Activated B cell treated with CpG ODN at 0.5 μM for 24 hours (primary cell): ENCODE measurements at places on chromosomes 2 and 18. TPM values are rescaled to one million over a fixed set of nuclear protein-coding genes. Genes with fewer than 3 reads are reported as not detected.

Gene L3MBTL4
- 10.6 and 12.3 TPM in 2 replicates for total RNA-seq

DNA sequence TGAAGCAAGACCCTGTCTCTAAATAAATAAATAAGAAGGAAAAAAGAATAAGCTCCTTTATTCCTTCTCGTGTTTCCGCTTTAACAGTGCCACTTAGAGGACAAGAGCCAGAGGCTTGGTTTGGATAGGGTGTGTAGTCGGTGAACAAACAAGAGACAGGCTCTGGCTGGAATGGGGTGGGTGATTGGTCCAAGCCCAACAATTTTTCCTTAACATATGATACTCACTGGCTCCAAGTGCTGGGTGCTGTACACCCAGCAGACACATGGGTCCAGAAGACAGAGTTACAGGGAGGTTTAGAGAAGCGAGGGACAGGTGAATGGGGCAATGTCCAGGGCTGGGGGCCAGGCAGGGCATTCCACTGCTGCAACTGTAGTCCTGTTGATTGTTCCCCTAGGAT is 77.8 kb downstream of the NCAPH start:
- no peak for DNase-seq

Gene IMMT
- 90.3 and 93.0 TPM in 2 replicates for total RNA-seq

- DNase-seq: no peak
Observed at GRCh38 chr2:36163520-36164254, 191.9 kb upstream of the CRIM1 start.

- DNase-seq: no peak
Observed at GRCh38 chr18:24054130-24054529, 39.6 kb downstream of the TTC39C start.

- no peak for DNase-seq
Observed at GRCh38 chr18:154151-154550, 4.2 kb upstream of the USP14 start.

Gene ANKRD36B
- 25.5 and 29.8 TPM in 2 replicates for total RNA-seq

Gene TCF7L1
- total RNA-seq: 0.07 TPM in 2 replicates

Gene ZSWIM2
- not detected in 2 replicates for total RNA-seq

DNA sequence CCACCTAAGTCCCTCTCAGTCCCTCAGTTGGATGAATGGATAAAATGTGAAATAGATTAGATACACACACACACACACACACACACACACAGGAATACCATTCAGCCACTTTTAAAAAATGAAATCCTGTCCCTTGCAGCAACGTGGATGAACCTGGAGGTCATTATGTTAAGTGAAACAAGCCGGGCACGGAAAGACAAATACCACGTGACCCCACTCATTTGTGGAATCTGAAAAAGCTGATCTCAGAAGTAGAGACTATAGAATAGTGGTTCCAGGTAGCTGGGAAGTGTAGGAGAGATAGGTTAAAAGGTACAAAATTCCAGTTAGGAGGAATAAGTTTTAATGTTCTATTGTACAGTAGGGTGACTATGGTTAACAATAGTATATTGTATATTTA is 31.0 kb downstream of the TTC32 start:
- no peak for DNase-seq

GRCh38 chr2:166329465-166329864 is 46.3 kb downstream of the SCN9A start:
- DNase-seq: no peak

DNA sequence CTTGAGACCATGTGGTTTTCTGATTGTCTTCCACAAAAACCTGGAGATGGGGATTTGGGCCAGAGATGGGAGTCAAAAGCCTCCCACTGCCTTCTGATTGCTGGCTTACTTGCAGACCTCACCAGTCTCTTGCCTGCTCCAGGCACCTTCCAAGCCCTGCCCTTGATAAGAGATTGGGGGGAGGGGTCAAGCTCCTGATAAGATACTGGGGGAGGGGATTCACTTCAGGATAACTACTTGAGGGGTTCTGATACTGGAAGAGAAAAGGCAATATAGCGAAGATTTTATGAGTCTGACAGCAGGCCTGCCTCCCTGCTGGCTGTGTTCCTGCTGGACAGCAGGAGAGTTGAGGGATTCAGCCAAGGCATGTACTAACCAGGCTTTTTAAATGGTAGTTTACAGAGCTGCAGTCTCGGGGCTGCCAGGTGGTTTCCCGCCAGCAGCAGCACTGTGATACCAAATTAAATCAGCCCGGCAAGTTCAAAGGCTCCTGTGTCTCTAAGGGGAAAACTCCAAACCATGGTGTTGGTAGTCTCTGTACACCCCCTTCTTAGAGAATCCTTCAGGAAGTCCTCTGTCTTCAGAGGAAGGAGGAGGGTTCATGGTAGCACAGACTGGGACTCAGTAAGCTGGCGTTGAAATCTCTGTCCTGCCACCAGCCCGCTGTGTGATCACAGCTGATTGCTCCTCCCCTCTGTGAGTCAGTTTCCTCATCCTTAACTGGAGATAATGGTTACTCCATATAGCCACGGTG is 58.3 kb downstream of the FBXO36 start:
- no peak for DNase-seq

Gene ELOA2
- total RNA-seq: not detected in 2 replicates

- no peak for DNase-seq
Observed at GRCh38 chr18:79917853-79918614, 33.4 kb downstream of the SLC66A2 start.

GRCh38 chr2:16671760-16672159 is 6.1 kb upstream of the CYRIA start:
- no peak for DNase-seq

Gene FEV
- not detected in 2 replicates for total RNA-seq

GRCh38 chr18:59070181-59070912 is 69.3 kb upstream of the SEC11C start:
- peak; percentile 68 for DNase-seq

Gene KHK
- total RNA-seq: 2.2 and 2.6 TPM in 2 replicates

- no peak for DNase-seq
Observed at GRCh38 chr18:40577239-40577980, 1377.6 kb upstream of the PIK3C3 start.

Gene ARHGAP25
- total RNA-seq: 324 and 336 TPM in 2 replicates

DNA sequence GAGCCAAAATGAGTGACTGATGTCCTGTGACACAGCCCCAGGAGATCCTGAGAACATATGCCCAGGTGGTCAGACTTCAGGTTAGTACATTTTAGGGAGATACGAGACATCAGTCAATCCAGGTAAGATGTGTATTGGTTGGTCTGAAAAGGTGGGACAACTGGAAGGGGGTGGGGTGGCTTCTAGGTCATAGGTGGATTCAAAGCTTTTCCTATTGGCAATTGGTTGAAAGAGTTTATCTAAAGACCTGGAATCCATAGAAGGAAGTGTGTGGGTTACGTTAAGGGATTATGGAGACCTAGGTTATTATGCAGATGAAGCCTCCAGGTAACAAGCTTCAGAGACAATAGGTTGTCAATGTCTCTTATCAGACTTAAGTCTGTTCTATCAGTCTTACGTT is 136.5 kb downstream of the ZNF532 start:
- DNase-seq: no peak

DNA sequence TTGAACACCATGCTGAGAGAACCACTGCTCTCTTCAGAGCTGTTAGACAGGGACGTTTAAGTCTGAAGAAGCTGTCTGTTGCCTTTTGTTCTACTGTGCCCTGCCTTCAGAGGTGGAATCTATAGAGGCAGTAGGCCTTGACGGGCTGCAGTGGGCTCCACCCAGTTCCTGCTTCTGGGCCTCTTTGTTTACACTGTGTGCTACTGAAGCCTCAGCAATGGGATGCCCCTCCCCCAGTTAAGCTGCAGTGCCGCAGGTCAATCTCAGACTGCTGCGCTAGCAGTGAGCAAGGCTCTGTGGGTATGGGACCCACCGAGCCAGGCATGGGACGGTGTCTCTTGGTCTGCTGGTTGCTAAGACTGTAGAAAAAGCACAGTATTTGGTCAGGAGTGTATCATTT is 162.3 kb upstream of the NXPH2 start:
- DNase-seq: no peak

Gene CRACDL
- total RNA-seq: not detected in 2 replicates

- DNase-seq: no peak
Observed at GRCh38 chr2:236657215-236657614, 87.6 kb downstream of the ACKR3 start.

DNA sequence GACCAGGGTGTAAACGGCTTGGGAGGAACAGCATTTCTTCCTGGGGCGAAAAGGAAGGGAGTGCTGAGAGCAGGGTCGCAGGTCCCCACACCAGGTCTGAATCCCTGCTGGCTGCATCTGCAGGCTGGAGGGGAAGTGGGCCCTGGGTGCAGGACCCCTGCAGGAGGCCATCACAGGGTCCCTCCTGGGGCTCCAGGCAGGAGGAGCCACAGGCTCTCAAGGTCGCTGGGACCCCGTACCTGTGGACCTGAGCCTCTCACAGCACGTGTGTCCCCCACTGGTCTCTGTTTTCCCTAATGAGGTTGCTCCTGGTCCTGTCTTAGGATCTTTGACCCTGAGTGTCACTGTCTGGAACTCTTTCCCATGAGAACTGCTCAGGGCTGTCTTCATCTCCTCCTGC is 147.8 kb upstream of the ZNF236 start:
- DNase-seq: no peak

DNA sequence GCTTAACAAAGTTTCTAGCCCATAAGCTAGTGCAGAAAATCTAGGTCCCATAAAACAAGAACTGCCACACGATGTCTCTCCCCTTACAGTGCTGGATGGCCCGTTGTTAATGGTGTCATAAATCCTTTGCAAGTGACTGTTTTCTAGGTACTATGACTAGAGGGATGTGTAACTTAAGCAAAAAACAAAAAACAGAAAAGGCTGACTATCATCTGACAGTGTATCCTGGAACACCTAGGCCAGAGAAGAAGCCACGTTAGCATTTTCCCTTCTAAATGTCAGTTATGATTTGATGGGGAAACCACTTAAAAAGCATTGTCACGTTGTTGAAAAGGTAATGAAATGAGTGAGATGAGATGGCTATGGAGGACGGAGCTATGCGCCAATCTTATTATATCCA is 2.4 kb downstream of the CASP8 start:
- no peak for DNase-seq

DNA sequence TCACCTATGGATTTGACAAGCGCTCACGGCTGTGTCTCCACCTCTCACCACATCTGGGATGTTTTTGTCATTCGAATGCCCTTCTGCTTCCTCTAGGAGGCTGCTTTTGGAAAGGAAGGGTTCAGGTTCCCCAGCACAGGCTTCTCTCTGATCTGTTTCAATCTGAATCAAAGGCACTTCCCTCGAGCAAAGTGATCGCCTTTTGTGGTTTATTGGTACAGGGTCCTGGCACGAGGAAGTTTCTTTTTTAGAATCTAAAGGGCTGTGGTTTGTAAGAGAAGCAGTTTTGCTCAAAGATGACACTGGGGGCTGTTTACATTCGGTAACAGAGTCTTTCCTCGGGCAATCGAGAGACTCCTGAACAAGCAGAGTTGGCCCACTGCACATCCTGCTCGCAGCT is 145.0 kb downstream of the DAW1 start:
- DNase-seq: no peak

DNA sequence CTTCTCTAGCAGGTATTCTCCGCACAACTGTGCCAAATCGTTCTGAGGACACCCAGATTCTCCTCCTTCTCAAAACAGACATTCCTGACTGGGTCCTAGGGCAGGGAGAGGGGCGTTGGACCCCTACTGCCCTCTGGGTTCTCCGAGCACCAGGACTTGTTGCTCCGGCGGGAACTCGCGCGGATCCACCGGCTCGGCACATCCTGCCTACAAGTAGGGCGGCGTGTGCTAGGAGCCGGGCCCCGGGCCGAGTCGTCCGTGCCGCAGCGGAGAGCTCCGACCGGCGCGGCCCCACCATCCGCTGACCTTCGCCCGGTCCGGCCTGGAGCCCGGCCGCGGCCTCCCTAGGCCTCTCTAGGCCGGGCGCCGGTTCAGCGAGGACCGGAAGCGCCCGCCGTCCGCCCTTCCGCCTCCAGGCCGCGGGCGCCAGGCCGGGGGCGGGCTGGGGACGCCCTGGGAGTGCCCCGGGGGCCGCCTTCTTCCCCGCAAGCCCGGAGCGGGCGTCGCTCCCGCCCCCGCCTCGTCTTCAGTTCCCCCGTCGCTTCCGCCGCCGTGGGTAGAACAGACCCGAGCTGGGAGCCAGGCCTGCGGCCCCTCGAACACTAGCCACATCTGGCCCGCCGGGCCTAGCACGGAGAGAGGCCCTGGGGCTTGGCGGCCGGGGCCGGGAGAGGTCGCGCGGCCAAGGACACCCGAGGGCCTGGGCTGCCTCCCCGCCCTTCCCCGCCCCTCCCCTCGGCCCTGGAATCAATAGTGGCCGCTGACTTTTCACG is 7.6 kb upstream of the ONECUT2 start:
- no peak for DNase-seq

DNA sequence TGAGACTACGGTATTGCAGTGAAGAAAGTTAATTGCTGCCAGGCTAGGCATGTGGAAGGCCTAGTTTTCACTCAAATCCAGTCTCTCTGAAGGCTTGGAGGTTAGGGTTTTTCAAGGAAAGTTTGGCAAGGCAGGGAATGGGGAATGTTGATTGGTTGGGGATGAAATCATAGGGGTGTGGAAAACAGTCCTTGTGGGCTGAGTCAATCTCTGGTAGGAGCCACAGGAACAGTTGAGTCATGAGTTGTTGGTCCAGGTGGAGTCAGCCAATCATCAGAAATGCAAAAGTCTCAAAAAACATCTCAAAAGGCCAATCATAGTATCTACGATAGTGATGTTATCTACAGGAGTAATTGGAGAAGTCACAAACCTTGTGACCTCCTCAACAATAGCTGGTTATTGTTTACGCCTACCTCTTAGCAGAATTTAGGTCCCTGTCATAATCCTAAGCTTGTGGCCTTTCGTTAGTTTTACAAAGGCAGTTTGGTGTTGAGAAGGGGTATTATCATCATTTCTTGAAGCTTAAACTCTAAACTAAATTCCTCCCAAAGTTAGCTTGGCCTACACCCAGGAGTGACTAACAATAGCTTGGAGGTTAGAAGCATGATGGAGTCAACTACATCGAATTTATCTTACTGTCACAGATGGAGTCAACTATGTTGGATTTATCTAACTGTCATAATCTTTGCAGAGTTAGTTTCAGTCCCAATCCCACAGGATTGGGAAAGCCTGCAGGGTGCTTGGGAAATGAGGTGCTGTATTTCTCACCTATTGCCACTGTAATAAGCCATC is 33.7 kb upstream of the APCDD1 start:
- DNase-seq: no peak

- no peak for DNase-seq
Observed at GRCh38 chr2:177430411-177430810, 37.8 kb downstream of the AGPS start.

GRCh38 chr18:8610459-8610851 is 1.2 kb downstream of the RAB12 start:
- DNase-seq: no peak

GRCh38 chr2:197786010-197786877 is 1.1 kb upstream of the BOLL start:
- peak; percentile 40 for DNase-seq

GRCh38 chr2:119721043-119721442 is 38.7 kb upstream of the PTPN4 start:
- DNase-seq: no peak

GRCh38 chr18:5286525-5286924 is 9.0 kb downstream of the ZBTB14 start:
- DNase-seq: no peak

GRCh38 chr2:128978212-128978611 is 659.5 kb upstream of the HS6ST1 start:
- DNase-seq: no peak
